ENCODE measurements at places on chromosomes 6 and 20.

DNA sequence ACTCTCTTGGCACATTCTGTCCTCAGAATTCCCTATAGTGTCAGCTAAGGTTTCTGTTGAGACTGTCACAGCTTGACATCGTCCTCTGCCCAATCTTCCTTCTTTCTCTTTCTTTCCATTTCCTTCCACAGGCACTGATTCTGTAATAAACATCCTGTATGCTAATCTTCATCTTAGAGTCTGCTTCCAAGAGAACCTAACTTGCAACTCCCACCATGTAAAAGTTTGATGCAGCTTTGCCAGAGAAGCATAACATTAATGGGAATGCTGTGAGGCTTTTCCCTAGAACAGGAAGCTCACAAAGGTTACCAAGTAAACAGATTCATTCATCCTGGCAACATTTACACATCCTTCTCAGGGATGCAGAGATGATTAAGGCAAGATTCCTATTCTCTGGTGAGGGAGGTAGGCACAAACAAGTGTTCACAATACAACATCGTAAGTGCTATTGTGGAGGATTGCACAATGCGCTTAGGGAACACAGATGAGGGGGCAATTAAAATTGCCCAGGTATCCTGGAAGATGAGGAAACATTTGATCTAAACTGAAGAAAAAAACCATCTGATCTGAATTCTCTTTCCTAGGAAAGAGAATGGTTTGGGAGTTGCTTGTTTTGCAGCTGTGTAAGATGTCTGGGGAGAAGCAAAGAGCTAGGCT is 74.7 kb downstream of the GRM1 start:
- DNase-seq: no peak

DNA sequence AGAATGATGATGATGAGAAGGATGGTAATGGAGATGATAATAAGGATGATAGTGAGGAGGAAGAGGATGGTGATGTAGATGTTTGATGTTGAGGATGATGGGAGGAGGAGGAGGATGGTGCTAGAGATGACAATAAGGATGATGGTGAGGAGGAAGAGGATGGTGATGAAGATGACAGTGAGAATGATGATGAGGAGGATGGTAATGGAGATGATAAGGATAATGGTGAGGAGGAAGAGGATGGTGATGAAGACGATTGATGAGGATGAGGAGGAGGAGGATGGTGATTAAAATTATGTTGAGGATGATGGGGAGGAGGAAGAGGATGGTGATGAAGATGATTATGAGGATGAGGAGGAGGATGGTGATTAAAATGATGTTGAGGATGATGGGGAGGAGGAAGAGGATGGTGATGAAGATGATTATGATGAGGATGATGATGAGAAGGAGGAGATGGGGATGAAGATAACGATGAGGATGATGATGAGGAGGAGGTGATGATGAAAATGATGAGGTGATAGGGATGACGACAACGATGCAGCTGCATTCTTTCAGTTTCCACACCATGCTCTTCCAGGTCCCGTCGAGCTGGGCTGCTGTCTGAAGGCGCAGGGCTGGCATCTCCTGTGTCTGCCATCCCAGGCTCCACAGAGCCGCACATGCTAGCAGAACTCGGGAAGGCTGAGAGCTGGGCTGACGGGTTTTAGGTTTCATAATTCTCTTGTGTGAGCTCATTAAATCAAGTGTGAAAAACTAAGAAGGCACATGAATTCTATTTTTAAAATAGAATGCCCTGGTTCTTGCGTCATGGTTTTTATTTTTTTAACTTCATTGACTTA is 274.9 kb downstream of the SMOC2 start:
- no peak for DNase-seq

- DNase-seq: no peak
Measured at GRCh38 chr6:13248053-13248452, 80.3 kb downstream of the TBC1D7 start.

DNA sequence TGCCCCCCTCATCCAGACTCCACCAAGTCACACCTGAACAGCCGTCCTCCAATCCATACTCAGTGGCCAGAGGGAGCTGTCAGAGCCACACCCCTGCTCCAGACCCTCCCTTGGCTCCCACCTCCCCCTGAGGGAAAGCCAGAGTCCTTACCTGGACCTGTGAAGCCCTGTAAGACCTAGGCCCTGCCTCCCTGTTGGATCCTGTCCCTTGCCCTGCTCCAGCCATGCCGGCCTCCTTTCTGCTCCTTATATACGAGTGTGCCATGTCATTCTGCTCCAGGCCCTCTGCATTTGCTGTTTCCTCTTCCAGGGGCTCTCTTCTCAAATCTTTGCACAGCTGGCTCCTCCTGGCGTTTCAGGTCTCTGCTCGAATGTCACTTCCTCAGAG is 100.3 kb upstream of the MYL9 start:
- DNase-seq: no peak

All from naive thymus-derived CD8-positive, alpha-beta T cell (primary cell).